ENCODE measurements at places on chromosomes 7 and 10. TPM values are rescaled to one million over a fixed set of nuclear protein-coding genes. Genes with fewer than 3 reads are reported as not detected.

- H3K27ac ChIP-seq: peak overlapping the region; percentile 82
- H3K4me3 ChIP-seq: peak overlapping the region; percentile 97
- DNase-seq: no peak
- peaks cover 45% of the 10 kb centered on the region for H3K4me1 ChIP-seq
- H3K27me3 ChIP-seq: no peaks in the 10 kb centered on the region
These were observed 4.0 kb downstream of the VSIR start for GRCh38 chr10:71769279-71769823.

GRCh38 chr7:82521906-82522445 lies 78.4 kb upstream of the CACNA2D1 start:
- no peak overlapping the region for H3K4me3 ChIP-seq
- H3K4me1 ChIP-seq: no peaks in the 10 kb centered on the region
- H3K27me3 ChIP-seq: no peaks in the 10 kb centered on the region
- no peak overlapping the region for H3K27ac ChIP-seq

The GOLGA7B gene
- total RNA-seq: 9.4 TPM

The PVRIG gene
- 96.8 TPM for total RNA-seq

- no peaks in the 10 kb centered on the region for H3K27me3 ChIP-seq
- H3K4me3 ChIP-seq: no peak overlapping the region
- H3K36me3 ChIP-seq: no peaks in the 10 kb centered on the region
- H3K27ac ChIP-seq: no peak overlapping the region
These were observed 118.5 kb downstream of the RAB18 start for GRCh38 chr10:27622596-27622995.

GRCh38 chr10:4004144-4004543 lies 219.1 kb upstream of the KLF6 start:
- H3K27me3 ChIP-seq: no peaks in the 10 kb centered on the region
- H3K4me3 ChIP-seq: no peak overlapping the region
- no peaks in the 10 kb centered on the region for H3K4me1 ChIP-seq
- DNase-seq: no peak

DNA sequence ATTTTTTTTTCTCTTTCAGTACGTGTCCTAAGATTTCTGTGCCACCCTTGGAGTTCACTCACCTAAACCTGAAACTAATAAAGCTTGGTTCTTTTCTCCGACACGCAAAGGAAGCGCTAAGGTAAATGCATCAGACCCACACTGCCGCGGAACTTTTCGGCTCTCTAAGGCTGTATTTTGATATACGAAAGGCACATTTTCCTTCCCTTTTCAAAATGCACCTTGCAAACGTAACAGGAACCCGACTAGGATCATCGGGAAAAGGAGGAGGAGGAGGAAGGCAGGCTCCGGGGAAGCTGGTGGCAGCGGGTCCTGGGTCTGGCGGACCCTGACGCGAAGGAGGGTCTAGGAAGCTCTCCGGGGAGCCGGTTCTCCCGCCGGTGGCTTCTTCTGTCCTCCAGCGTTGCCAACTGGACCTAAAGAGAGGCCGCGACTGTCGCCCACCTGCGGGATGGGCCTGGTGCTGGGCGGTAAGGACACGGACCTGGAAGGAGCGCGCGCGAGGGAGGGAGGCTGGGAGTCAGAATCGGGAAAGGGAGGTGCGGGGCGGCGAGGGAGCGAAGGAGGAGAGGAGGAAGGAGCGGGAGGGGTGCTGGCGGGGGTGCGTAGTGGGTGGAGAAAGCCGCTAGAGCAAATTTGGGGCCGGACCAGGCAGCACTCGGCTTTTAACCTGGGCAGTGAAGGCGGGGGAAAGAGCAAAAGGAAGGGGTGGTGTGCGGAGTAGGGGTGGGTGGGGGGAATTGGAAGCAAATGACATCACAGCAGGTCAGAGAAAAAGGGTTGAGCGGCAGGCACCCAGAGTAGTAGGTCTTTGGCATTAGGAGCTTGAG lies at the start of gene CFTR:
CFTR (plus strand) TSS at position 801 of the 830 bp plus-strand sequence. CDS start 70 bp downstream, outside the sequence.
- H3K36me3 ChIP-seq: no peaks in the 10 kb centered on the region
- no peaks in the 10 kb centered on the region for H3K4me1 ChIP-seq
- H3K27ac ChIP-seq: no peak within 1 kb of the TSS
- DNase-seq: no peak
- H3K27me3 ChIP-seq: peaks cover 11% of the 10 kb centered on the region

DNA sequence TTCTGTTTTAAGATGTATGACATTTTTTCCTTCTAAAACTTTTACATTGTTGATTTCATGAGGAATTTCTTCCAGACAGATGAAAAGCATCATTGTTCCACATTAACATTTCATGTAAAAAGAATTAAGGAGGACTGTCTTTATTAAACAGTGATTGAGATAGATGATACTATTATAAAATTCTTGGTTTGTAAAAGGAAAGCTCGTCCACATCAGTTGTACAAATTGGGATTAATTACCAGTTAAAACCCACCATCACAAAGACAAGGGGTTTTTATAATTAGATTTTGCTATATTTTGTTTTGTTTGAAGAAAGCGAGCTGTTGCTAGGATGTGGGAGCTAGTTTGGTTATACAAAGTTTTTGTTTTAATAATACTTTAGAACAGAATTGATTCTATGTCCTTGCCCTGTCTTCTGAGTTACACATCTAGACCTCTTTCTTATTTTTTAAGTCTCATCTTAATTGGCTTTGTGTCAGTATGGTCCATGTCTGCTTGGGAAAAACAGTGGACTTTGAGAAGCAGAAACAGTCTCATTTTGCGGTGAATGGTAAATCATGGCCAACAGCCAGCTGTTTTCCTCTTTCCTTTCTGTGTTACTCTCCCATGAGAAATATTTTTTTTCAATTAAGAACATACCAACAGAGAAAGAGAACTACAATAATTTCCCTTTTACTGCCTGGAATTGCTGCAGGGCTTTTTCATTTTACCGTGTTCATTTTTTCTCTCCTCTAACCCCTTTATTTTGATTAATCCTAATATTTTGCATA lies 3.2 kb downstream of the TES start:
- peak overlapping the region; percentile 91 for H3K27ac ChIP-seq
- H3K27me3 ChIP-seq: no peaks in the 10 kb centered on the region
- H3K4me1 ChIP-seq: peaks cover 22% of the 10 kb centered on the region
- no peak overlapping the region for H3K4me3 ChIP-seq
- H3K36me3 ChIP-seq: no peaks in the 10 kb centered on the region

- no peaks in the 10 kb centered on the region for H3K36me3 ChIP-seq
- H3K4me3 ChIP-seq: no peak overlapping the region
- no peak overlapping the region for H3K27ac ChIP-seq
- DNase-seq: no peak
These were observed 262.1 kb downstream of the ATRNL1 start for GRCh38 chr10:115355162-115355760.

DNA sequence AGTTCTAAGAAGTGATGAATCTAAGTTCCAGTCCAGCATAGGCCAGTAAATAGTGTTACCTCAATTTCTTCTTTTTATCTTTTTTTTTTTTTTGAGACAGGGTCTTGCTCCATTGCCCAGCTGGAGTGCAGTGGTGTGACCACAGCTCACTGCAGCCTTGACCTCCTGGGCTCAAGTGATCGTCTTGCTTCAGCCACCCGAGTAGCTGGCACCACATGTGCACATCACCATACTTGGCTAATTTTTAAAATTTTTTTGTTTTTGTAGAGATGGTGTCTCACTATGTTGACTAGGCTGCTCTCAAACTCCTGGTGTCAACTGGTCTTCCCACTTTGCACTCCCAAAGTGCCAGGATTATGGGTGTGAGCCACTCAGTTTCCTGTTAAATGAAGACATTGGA lies 126.6 kb upstream of the LYZL2 start:
- H3K4me3 ChIP-seq: no peak overlapping the region
- no peak overlapping the region for H3K27ac ChIP-seq
- no peaks in the 10 kb centered on the region for H3K36me3 ChIP-seq
- H3K27me3 ChIP-seq: no peaks in the 10 kb centered on the region

DNA sequence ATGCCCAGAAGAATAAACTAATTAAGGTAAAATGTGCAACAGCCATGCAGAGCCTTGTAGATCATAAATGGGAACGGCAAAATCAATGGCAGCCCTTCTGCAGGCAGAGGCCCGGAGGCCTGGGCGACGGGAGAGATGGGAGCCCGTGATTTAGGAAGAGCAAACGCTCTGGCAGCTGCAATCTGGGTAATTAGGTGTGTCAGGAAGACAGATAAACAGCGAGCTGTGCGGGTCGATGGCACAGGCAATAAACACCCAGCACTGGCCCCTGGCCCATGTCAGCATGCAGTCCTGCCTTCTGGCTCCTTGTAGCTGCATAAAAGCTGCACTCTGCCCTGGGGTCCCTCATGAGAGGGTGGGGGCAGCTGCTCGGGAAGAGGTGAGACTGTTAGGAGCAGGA lies 78.0 kb downstream of the GOLGA7B start:
- H3K4me1 ChIP-seq: no peaks in the 10 kb centered on the region
- H3K36me3 ChIP-seq: no peaks in the 10 kb centered on the region
- DNase-seq: no peak
- H3K27me3 ChIP-seq: peaks cover 47% of the 10 kb centered on the region
- no peak overlapping the region for H3K4me3 ChIP-seq

- peaks cover 16% of the 10 kb centered on the region for H3K4me1 ChIP-seq
- H3K36me3 ChIP-seq: no peaks in the 10 kb centered on the region
These were observed 26.9 kb downstream of the CCDC6 start for GRCh38 chr10:59879363-59879913.

The CYP2C19 gene
- not detected for total RNA-seq

The TRIM4 gene
- 55.9 TPM for total RNA-seq

The MOGAT3 gene
- not detected for total RNA-seq

The ODAD2 gene
- total RNA-seq: not detected

The AMZ1 gene
- total RNA-seq: 0.25 TPM

- H3K27ac ChIP-seq: no peak overlapping the region
- no peak for DNase-seq
- H3K27me3 ChIP-seq: no peaks in the 10 kb centered on the region
- H3K36me3 ChIP-seq: no peaks in the 10 kb centered on the region
These were observed 339.8 kb upstream of the LRRTM3 start for GRCh38 chr10:66586073-66586472.

DNA sequence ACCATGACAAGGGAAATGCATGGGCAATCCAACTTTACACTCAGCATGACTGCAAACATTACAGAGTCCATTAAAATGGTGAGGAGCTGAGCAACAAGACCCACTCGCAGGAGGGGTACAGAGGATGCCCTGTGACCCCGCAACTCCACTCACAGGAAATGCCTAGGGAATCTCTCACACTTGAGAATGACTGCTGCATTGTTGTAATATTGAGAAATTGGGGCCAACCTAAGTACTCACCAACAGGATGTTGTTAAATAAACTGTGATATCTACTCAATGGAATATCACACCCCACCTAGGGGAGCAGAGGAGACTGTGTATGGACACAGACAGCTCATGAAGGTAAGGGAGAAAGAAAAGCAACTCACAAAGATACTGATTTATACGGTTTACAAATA lies 53.4 kb upstream of the CAMK2B start:
- H3K27me3 ChIP-seq: peaks cover 12% of the 10 kb centered on the region
- DNase-seq: no peak
- no peak overlapping the region for H3K27ac ChIP-seq

DNA sequence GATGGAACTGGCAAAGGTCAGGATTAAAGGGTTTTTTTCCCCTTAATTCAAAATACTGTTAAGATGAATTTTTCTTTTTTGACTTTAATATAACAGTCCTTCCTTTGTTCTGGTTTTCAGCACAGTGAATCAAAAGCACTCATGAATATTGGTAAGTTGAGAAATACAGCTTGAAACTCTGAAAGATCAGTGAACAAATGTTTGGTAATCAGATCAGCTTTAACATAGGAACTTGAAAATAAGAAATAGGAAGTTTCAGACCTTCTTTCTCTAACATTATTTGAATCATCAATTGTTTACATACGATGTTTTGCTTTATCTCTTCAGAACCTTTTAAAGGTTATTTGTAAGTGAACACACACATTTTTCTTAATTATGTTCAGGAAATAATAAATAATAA lies 90.5 kb downstream of the SGMS1 start:
- no peak for DNase-seq
- no peaks in the 10 kb centered on the region for H3K27me3 ChIP-seq
- no peaks in the 10 kb centered on the region for H3K4me1 ChIP-seq
- H3K4me3 ChIP-seq: no peak overlapping the region

The GHRHR gene
- total RNA-seq: not detected

The SH2B2 gene
- 5.0 TPM for total RNA-seq

GRCh38 chr7:1055956-1056784 lies 11.8 kb downstream of the GPR146 start:
- H3K4me3 ChIP-seq: peak overlapping the region; percentile 44
- H3K27me3 ChIP-seq: peaks cover 4% of the 10 kb centered on the region
- DNase-seq: no peak

The ALDH18A1 gene
- total RNA-seq: 24.7 TPM

The IFIT1B gene
- total RNA-seq: not detected

GRCh38 chr7:16805441-16805840 lies 642 bp upstream of the AGR2 start:
- H3K27ac ChIP-seq: no peak overlapping the region
- DNase-seq: no peak

DNA sequence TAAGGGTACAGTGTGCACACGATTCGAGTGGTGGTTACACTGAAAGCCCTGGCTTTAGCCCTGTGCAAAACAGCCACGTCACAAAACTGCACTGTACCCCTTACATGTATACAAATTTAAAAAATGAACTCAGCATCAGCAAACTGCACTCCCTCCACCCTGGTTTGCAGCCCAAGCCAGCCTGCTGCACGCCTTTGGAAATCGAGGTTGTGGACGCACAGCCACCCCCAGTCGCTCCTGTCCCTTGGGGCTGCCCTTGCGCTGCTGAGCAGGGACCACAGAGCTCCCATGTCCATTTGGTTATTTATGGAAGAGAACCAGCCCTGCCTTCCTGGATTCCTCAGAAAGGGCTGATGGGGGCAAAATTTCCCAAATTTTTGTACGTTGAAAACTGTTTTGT lies 98.8 kb downstream of the INPP5A start:
- no peak overlapping the region for H3K27ac ChIP-seq
- H3K27me3 ChIP-seq: no peaks in the 10 kb centered on the region
- no peak overlapping the region for H3K4me3 ChIP-seq
- H3K36me3 ChIP-seq: no peaks in the 10 kb centered on the region
- DNase-seq: no peak
- peaks cover 5% of the 10 kb centered on the region for H3K4me1 ChIP-seq
